ENCODE measurements at places on chromosomes 13 and 19.
A peak's percentile ranks its signal among the peaks of the same experiment; 100 is the strongest.

- DNase-seq: no peak
Observed at GRCh38 chr13:39410096-39410901, 192.7 kb downstream of the LHFPL6 start.

GRCh38 chr13:102980331-102980982, 85.8 kb downstream of the SLC10A2 start:
- DNase-seq: no peak

DNA sequence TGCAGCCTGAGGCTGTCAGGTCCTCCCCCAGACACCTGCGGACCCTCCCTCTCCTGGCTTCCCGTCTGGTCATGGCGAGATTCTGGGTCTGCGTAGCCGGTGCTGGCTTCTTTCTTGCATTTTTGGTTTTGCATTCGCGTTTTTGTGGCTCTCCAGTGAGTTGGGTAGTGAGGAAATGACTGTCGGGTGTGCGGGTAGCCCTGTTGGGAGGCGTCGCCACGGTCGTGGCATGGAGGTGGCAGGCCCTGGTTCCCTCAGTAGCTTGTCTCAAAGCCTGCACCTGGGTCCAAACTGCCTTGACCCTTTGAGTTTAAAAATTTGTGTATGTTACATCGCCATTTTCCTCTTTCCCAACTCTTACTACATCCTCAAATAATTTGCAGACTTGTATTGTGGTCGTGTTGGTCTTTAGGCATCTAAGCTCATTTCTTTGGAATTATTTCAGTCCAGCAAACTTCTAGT, 344 bp downstream of the NHLRC3 start:
- DNase-seq: no peak

DNA sequence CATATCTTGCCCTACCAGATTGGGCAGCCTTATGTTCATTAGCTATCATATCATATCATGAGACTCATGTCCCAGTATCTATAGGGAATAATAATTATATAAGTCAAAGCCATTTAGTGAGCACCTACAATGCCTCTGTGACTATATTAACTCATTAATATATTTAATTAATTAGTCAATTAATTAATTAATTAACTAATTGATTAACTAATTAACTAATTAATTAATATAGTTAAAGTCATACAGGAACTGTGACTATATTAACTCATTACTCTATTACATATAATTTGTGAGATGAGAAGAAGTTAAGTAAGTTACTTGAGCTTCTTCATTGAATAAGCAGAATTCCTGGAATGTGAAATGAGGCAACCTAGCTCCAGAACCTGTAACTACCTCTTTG, 588.3 kb upstream of the SLITRK1 start:
- no peak for DNase-seq

- DNase-seq: no peak
Observed at GRCh38 chr13:30880151-30880855, 25.8 kb upstream of the MEDAG start.

GRCh38 chr19:45156011-45156630, 4.7 kb downstream of the NKPD1 start:
- DNase-seq: no peak

GRCh38 chr13:73300718-73301425, 242.1 kb downstream of the KLF5 start:
- no peak for DNase-seq

DNA sequence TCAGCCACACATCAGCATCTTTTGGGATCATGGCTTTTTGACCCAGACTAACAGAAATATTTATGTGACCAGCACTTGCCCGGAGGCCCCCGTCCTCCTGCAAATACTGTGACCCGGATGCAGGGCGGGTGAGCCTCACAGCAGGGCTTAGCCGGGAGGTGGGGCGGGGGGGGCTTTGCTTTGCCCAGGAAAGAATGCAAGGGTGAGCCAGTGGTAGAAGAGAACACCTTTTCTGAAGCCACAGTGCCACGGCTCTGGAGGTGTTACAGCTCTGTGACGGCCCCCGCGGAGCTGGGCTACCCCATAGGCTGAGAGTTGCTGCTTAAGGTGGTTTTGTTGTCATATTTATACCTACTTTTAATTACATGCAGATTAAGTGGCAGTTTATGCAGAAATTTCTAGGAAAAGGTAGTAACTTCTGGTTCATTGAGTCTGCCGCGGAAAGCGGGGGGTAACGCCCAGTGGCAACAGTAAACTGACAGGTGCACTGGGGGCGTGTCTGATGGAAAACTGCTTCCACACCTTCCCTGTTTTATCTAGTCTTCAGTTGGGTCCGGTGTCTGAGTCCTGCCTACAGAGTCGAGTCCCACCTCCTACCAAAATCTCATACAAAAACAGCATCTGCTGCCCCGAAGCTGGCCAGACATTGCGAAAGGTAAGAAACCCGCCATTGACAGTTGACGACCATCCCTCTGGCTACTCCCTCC, 187.9 kb downstream of the TEX29 start:
- no peak for DNase-seq

DNA sequence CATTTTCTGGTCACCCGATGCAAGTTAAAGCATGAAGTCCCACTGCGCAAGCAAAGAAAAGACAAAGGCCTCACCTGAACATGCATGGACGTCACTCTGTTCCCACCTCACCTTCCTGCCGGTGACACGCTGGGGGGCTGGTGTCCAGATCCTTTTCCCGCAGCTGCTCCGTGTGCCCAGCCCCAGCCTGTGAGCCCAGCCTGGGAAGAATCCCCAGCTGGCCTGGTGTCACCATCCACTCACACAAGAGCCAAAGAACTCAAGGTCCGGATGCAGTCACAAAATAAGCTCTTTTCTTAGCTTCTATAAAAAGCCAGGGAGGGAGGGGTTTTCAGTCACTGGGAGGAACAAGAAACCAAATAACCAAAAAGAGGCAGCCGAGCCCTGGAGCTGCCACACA, 249.9 kb downstream of the COL4A1 start:
- DNase-seq: peak; percentile 41

- no peak for DNase-seq
Observed at GRCh38 chr13:103895835-103896531, 829.8 kb upstream of the SLC10A2 start.

GRCh38 chr19:49807904-49808675, 5.0 kb downstream of the FUZ start:
- DNase-seq: no peak

DNA sequence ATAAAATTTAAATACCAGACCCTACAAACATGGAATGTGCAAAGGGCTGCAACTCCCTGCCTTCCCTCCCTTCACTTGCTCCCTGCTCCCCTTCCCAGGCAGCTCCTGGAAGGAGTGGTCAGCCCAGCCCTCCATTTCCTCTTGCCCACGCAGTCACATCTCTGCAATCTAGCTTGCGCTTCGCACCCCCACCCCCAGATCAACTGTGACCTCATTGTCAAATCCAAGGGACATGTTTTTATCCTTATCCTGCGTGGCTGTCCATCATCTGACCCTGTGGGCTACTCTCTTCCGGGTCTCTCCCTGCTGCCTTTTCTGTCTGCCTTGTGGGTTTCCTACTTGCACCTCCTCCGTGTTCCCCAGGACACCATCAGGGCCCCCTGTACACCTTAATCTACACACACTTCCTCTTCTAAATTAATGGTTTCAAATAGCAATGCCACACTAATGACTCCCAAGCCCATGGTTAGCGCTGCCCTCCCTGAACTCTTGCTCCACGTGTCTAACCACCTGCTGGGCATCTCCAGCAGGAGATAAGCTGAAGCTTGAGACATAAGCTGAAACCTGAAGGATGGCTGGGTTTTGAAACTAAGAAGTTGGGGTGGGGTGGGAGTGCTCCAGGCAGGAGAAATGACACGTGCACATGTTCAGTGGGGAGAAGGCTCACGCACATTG, 118.3 kb downstream of the USP12 start:
- DNase-seq: no peak

DNA sequence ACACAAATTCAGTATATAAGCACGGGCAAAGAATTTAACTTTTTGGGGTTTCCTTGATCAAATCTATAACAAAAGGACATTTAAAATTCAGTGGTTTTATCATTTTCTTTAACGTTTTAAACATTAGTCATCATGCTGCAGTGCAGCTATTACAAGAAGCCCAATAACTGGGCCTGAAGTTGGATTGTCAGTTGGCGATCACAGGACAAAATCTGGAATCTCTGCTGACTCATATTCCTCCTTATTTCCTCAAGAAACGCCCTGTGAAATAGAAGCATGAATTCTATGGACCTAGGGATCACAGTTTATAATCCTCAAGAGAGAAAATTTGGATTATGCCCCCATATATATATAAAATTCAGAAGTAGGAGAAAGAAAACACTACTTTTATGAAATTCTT, 971.6 kb upstream of the MIR17HG start:
- no peak for DNase-seq

- DNase-seq: no peak
Observed at GRCh38 chr13:40346592-40346991, 319.8 kb downstream of the FOXO1 start.

DNA sequence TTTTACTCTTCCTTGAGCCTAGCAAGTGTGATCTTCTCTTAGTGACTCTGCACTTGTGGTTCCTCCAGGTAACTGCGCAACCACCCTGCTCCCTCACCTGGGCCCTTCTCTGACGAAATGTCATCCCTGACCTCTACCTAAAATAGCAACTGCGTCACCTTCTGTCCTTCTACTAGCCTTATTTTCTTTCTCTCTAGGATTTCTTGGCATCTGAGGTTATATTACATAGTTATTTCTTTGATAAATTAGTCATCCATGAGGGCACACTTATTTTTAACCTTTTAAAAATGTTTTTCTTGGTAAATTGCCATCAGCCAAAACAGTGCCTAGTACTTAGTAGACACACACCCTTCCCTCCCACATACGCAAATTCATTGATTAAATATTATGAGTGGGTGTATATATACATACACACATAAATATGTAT, 355.5 kb downstream of the ENOX1 start:
- DNase-seq: no peak

DNA sequence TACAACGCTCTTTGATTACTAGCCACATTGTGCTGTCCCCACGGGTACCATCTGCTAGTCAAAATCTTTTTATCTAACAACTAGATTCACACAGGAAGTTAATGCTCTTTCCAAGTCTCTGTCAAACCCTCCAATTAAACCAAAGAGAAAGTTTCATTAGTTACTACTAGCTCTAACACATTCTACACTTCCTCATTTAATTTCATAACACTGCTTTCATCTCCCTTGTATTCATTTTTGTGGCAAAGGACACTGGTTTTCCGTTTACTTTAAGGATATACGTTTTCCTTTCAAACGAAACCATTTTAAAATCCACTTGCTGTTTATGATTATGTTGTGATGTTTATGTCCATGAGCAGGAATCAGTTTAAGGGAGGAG, 5.3 kb downstream of the DYRK1B start:
- no peak for DNase-seq

DNA sequence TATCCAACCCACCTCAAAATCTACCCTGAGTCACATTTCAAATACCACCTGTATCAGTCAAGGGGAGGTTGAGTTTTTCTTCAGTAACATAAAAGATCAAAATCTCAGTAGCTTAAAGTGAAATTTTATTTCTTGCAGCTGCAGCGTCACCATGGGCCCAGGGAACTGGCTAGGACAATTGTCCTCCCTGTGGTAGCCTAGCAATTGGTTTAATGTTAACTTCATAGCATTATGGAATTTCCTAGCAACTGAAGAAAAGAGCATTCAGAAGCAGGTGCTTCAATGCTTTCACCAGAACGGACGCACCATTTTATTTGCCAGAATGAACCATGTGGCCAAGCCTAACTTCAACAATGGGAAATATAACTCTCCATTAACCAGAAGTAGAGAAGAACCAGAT, 359.3 kb upstream of the TSHZ3 start:
- no peak for DNase-seq

DNA sequence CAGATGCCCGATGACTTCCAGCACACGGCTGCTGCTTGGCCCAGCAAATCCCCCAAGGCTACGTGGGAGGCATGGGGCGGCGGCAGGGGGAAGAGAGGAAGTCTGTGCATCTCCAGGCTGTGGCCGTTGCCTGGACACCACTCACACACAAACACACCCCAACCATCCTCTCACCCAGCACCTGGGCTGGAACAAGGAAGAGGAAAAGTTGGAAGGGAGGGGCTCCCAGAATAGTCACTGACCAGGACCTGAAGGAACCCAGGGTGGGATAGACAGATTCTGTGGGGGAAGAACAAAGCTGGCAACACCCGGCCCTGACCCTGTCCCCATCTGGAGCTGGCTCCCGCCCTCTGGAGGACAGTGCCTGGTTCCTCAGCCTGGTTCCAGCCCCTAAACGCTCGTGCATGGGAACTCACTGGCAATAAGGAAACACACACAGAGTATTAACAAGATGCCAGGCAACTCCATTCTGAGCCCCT, 11.2 kb downstream of the PPP6R1 start:
- DNase-seq: no peak

DNA sequence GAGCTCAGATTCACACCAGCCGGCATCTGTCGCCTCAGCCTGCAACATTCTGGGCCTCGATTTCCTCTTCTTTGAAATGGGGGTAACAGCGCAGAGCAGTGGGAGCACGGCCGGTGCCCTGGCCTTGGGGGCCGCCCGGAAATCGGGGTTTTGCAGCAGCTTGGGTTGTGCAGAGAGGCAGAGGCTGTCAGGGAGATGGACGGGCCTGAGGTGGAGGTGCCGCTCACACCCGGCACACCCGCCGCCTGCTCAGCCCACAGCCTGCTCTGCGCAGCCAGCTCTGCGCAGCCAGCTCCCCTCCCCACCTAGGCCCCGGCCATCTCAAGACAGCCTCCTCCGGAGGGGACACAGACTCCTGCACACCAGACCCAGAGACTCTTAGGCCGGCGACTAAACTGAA, 10.6 kb downstream of the KLF2 start:
- no peak for DNase-seq

All from midbrain (tissue), 1 donor.